ENCODE measurements at places on chromosomes 4 and X. TPM values are rescaled to one million over a fixed set of nuclear protein-coding genes. Genes with fewer than 3 reads are reported as not detected.

CCDC149 gene
- 8.7 TPM for total RNA-seq

CTAG2 gene
- total RNA-seq, result not detected

LUZP4 gene
- not detected for total RNA-seq

CCNB3 gene
- 0.53 TPM for total RNA-seq

RHOH gene
- not detected for total RNA-seq

MFAP3L gene
- total RNA-seq, result 2.2 TPM

NKX3-2 gene
- not detected for total RNA-seq

NXF2 gene
- total RNA-seq, result not detected

DNA sequence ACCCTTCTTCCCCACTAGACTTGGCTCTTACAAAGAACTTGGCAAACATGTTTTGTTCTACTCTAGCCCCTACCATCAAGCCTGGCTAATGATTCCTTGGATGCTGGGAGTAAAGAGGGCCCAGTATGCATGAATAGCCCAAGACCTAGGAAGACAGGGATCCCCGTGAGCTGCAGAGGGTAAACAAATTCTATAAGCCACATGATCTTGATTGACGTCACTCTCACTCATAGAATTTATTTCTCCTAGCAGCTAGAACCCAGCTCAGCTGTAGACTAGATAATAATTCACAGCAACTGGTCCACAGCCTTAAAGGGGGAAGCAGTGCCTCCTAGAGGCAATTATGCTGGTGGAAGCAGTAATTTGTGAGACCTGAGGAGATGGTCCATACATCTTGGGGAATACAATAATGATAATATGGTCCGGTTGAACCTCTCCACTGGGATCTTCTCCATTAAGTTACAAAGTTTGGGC lies 16.1 kb upstream of the USO1 start:
- no peak for DNase-seq
- H3K27ac ChIP-seq, result no peak overlapping the region
- H3K27me3 ChIP-seq, result no peaks in the 10 kb centered on the region
- H3K4me1 ChIP-seq, result no peaks in the 10 kb centered on the region

GRCh38 chrX:21666679-21667078 lies 8.5 kb upstream of the KLHL34 start:
- DNase-seq, result no peak
- H3K36me3 ChIP-seq, result no peaks in the 10 kb centered on the region
- no peak overlapping the region for H3K4me3 ChIP-seq
- H3K27me3 ChIP-seq, result no peaks in the 10 kb centered on the region

DNA sequence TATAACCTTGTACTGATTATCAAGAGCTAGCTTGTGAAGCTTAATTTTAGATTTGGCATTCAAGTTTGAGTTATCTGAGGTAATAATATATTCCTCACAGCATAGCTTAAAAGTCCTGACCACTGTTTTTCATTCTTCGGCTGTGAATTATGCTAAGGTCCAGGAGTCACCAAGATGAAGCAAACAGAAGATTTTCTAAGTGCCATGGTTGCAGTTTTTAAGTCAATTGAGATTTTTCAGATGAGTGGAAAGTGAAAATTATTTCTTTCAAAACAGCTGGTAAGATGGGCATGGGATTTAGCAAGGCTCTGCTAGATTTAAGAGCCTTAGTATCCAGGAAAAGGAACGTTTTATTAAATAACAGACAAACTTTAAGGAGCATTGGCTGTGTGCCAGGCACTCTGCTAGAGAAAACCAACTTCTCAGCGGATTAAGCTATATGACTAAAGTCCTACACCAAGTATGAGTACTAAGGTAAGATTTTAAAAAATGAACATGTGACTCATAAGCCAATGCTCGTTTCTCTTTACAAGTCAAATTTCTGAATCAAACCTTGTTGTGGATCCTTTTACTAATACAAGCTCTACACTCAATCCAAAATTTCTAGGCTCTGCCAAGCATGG lies 149.9 kb upstream of the IL15 start:
- peaks cover 5% of the 10 kb centered on the region for H3K4me1 ChIP-seq
- peak overlapping the region; percentile 39 for H3K27ac ChIP-seq
- peak; percentile 65 for DNase-seq
- no peaks in the 10 kb centered on the region for H3K27me3 ChIP-seq
- H3K36me3 ChIP-seq, result no peaks in the 10 kb centered on the region
